SK-N-SH treated with all-trans-retinoic acid at 6 μM for 48 hours (cell line): ENCODE measurements at places on chromosomes 6 and 20.

DNA sequence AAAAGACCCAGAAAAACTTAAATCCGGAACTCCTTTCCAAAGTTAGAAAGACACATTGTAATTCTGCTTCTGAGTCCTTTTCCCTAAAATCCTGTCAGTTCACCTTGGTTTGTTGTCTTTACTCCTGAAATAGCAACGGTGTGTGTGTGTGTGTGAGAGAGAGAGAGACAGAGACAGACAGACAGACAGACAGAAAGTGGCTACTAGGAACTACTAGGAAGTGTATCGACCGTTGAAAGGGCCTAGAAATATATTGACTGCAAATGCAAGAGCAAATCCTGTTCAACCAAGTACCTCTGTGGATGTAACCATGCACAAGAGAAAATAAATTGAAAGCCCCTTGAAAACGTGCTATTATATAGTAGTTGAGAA lies 100.0 kb upstream of the MLIP start:
- no peak for ATAC-seq

- no peak for ATAC-seq
These were observed 45.4 kb downstream of the RARS2 start for GRCh38 chr6:87544474-87544735.

DNA sequence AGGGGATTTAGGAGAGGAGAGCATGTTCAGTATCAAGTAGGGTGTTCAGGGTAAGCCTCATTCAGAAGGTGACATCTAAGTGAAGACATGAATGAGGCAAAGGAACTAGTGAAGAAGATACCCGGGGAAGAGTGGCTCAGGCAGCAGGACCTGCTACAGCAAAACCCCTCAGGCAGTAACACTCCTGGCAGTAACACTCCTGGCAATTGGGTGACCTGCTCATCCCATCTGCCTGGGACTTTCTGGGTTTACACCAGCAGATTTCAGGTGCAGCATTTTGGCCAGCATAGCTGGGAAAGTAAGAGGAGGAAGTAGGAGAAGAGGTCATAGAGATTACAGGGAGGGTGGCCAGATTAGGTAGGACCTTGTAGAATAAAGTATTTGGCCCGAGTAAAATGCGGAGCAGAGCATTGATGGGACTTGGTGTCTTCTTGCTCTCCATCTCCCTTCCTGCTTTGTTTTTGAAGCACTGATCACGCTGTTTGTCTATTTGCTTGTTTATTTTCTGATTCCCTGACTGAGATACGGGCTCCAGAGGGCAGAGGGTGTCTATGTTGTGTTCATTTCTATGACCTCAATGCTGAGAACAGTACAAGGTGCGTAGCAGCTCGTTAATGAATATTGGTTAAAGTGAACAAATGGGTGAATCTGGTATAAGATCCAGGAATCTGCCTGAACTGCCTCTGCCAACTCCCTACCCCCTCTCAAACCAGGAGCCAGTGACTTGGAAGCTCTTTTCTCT lies 88.3 kb downstream of the IYD start:
- ATAC-seq: no peak

DNA sequence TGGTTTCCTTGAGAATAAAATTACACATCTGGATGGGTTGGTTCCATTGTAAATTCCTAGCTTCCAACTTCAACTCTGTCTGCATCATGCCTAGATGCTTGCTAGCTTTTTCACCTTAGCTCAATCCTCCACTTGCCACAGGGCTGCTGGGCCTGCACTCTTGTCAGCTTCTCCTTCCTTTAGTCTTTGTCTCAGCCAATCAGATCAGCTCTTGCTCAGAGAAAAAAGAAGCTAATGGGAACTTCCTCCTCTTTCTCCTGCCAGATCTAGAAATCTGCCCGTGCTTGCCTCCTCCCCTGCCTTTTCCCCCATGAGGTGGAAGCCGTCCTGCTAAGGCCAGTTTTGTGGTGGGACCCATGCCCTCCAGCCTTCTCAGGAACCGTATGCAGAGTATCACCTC lies 18.5 kb downstream of the RAE1 start:
- no peak for ATAC-seq

GRCh38 chr6:41548098-41548840 lies 2.1 kb downstream of the FOXP4 start:
- no peak for ATAC-seq

- no peak for ATAC-seq
These were observed 240.0 kb downstream of the FOXC1 start for GRCh38 chr6:1849691-1850090.

DNA sequence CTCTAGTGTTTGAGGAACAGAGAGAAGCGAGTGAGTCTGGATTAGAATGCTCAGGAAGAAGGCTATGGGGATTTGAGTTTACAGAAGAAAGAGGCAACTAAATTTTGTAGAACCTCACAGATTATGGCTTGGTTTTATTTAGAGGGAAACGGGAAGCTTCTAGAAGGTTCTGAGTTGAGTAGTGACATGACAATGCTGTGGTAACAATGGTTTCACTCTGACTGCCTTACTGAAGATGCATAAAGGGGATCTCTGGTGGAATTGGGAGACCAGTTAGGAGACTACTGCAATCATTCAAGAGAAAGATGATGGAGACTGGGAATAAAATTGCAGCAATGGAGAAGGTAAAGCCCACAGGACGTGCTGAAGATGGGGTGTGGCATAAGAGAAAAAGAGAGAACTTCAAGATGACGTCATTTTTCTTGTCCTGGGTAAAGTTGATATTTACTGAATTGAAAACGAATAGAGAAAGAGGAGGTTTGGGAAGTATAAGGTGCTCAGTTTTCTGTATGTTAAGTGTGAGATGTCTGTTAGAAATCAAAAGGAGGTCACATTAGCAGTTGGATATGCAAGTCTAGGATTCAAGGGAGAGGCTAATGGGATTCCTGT lies 710.1 kb upstream of the NRSN1 start:
- no peak for ATAC-seq

DNA sequence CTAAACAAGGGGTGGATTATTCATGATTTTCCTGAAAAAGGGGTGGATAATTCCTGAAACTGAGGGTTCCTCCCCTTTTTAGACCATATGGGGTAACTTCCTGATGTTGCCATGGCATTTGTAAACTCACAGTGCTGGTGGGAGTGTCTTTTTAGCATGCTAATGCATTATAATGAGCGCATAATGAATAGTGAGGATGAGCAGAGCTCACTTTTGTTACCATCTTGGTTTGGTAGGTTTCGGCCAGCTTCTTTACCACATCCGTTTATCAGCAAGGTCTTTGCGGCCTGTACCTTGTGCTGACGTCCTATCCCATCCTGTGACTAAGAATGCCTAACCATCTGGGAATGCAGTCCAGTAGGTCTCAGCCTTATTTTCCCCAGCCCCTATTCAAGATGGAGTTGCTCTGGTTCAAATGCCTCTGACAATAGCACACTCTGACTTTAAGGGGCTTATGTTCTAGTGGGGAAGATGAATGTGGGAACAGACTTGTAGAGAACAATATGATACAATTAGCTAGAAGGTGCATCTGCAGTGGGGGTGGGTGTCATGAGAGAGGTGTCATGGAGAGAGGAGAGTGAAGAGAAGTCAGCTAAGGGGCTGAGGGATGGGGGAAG lies 4.2 kb upstream of the GPR31 start:
- ATAC-seq: no peak

DNA sequence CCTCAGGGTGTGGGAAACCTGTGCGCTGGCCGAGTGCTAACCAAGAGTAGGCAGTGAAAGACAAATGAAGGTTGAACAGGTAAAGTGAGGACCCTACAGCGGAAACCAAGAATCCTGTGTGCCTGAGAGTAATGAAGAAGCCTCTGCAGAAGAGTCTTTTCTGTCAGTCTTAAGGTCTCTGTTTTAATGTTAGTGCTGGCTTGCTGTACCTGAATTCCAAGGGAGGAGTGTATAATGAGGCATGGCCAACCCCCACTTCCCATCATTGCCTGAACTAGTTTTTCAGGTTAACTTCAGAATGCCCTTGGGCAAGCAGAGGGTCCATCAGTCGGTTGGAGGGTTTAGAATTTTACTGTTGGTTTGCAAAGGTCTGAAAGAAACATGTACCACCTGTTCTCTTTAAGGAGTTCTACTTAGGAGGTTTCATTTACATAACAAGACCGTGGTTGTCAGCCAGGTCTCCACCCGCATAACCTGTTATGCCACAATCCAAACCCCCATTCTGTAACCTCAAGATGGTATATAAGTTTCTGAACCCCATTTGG lies 589 bp upstream of the PDCD2 start:
- peak; percentile 12 for ATAC-seq

DNA sequence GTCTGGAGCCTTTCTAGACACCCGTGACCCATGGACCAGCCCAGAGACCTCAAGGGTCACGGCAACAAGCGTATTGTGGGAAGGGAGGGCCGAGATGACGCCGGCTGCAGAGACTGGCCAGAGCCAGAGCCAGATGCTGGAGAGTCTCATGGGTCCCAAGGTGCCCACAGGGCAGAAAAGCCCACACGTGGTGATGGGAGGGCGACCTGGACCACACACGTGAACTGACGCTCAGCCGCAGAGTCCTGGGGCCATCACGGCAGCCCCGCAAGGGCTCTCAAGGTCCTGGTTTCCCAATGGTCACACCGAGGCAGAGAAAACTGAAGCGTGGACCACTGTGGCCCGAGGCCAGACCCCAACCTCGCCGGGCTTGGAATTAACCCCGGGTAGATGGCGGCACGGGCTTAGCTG lies 92.6 kb downstream of the YTHDF1 start:
- no peak for ATAC-seq

GRCh38 chr6:160203953-160204352 lies 54.7 kb downstream of the SLC22A2 start:
- ATAC-seq: no peak

DNA sequence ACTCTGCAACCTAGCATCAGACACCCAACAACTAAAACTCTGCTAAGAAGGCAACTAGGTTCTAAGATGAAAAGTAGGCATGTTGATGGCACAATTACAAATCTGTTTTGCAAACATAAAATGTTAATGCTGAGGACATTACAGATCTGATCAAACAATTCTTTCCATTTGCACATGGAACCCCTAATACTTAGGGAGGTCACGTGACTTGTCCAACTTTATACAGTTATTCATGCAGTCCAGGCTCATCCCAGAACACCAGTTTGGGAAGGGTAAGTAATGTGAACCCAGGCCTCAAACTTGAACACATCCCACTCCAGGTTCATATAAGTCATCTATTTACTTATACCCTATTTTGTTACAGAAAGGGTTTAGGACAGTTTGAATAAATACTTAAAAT lies 247.2 kb downstream of the HACE1 start:
- ATAC-seq: no peak

DNA sequence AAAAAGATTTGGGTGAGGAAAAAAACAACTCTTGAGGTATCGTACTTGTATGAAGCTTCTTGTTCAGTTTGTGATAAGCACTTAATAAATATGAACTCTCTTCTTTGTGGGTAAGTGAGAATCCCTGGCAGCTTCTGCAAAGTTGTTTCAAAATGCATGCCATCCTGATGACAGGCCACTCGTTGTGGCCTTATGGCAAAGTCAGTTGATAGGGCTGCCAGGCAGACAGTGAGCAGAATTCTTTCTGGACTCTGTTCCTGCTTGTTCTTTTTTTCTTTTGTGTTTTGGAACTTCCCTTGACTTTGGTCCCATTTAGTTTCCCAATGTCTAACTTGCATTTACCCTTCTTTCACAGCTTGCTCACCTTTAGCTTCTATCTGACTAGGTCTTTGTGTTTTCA lies 983.5 kb upstream of the FLRT3 start:
- ATAC-seq: peak; percentile 73

- peak; percentile 29 for ATAC-seq
These were observed 1.2 kb downstream of the FAM8A1 start for GRCh38 chr6:17601386-17601703.

DNA sequence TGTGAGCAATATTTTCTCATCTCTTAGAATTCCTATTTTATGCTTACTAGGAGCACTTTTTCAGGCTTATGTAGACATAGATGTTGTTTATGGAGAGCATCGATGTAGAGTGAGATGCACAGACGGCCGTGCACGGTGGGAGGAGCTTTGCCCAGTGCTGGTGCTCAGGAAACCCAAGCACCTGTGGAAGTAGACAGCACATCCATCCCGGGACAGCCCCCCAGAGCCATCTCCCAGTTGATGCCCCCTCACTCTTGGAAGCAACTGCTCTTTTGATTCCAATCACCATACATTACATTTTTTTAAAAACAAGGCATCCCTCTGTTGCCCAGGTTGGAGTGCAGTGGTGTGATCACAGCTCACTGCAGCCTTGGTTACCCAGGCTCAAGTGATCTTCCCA lies 143.7 kb downstream of the SMOC2 start:
- ATAC-seq: no peak

- ATAC-seq: no peak
These were observed 286.2 kb downstream of the PREX1 start for GRCh38 chr20:48541581-48542071.

DNA sequence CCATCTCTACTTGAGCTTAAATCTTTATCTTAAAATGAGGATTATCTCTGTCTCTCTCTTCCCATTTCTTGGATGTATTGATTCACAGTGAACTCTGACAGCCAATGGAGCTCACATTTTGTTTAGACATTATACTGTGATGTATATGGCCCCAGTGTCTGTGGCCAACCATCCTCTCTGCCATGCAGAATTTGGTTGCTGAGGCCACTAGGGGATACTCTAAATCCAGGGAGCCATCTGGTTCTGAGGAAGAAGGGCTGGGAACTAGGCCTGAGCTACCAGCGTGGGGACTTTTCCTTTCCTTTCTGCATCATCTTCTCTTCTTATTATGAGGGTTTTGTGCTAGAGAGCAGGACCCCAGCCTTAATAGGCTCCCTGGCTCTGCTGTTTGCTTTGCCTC lies 59.1 kb upstream of the RIPOR2 start:
- no peak for ATAC-seq

- ATAC-seq: no peak
These were observed 66.7 kb downstream of the CD164 start for GRCh38 chr6:109315341-109316110.

DNA sequence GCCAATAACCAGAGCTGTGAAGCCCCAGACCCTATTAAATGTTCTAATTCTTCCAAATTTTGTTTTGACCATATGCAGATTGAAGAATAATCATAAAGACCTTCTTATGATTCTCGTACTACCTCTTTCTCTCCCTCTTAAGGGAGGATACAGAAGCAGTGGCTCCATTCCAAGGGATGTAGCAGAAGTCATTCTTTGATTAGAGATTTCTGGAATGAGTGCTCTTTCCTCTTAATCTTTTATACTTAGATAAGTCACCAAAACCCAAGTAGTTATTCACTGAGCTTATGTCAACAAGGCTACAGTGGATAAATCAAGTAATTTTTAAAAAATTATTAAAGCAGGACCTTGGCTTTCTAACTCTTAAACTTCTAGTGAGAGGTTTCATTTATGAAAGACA lies 266.0 kb upstream of the STXBP5 start:
- ATAC-seq: no peak

GRCh38 chr6:144928847-144929246 lies 643.7 kb downstream of the UTRN start:
- ATAC-seq: no peak
